ENCODE measurements at places on chromosomes 7 and 10. TPM values are rescaled to one million over a fixed set of nuclear protein-coding genes. Genes with fewer than 3 reads are reported as not detected.

DNA sequence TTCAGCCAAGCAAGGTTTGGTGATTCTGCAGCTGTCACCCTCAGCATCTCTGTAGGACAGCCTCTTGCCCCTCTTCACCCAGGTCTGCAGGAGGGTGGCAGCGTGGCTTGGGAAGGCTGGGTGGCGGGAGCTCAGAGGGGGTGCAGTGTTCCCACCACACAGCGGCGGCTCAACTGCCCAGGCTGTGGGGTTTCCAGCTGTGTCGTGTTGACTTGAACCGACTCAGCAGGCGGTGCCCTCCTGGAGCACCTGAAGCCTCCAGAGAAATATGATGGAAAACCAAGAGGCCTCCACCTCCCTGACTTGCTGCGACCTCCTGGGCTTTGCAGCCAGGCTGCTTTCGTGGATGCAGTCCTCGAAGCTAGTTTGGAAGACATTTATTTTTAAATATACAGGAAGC, 68.0 kb upstream of the KLF6 start:
- no peak for DNase-seq

DNA sequence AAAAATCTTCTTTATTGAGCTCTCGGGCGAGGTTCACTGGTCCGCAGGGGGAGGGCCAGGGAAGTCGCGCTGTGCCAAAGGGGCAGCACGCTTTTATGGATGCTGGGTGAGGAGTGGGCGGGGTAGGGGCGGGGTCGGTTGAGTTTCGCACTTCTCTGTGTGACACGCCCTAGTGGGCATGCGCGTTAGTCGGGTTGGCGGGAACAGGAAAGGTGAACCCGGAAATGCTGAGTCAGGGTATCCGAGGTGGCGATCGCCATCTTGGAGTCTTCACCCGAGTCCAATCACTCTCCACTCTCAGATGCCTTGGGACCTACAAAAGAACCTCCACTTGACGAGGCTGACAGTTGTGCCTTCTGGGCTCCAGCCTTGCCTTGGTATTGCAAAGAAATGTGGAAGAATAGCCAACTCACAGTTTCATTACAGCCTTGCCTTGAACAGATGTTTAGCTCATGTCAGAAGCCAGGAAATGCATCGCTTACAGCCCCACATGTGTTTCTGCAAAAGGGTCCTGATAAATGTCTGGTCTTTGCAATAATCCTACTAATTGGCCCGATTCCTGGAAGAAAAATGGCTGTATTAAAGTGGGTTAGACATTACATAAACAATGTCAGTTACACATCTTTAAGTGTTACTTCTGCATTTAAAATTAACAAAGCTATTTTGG, 64.1 kb downstream of the AHR start:
- no peak for DNase-seq

The NKX2-3 gene
- 0.34 TPM for total RNA-seq

GRCh38 chr10:129958629-129959543, 5.2 kb downstream of the EBF3 start:
- no peak for DNase-seq

The CDC14C gene
- not detected for total RNA-seq

DNA sequence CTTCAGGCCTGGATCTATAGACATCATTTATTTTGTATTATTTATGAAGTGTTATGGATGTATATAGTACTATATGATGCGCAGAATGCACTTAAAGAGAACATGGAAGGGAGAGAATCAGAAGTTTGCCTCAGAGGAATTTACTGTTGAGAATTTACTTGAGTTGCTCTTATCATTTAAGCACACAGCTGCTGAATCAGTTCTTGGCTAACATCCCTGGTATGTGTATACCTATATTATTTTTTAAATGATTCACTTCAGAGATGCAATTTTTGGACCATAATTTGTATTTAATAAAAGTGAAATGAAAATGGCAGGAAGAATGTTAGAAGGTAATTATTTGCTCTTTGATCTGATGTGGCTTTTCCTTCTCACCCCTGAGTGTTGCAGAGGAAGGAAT, 191.6 kb downstream of the BICC1 start:
- DNase-seq, result no peak
